ENCODE measurements at places on chromosomes 1 and 21.

DNA sequence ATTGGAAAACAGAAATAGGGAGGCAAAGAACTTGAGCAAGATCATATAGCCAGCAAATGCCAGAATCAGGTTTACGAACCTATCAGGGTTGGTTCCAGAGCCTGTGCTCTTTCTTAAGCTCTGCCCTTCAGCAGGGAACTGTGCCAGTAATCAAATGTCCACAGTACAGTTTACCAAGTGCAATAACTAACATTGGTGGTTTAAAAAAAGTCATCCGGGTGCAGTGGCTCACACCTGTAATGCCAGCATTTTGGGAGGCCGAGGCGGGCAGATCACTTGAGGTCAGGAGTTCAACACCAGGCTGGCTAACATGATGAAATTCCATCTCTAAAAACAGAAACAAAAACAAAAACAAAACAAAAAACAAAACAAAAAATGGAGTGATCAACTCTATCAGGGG, 182.7 kb downstream of the LMX1A start:
- no peak for DNase-seq

GRCh38 chr1:224182866-224183590, at the start of gene DEGS1:
TSS of gene DEGS1 (plus strand) at chr1:224183240. CDS start at chr1:224183337, 97 bp downstream.
- DNase-seq: peak; percentile 82

GRCh38 chr1:50559421-50559820, 136.2 kb upstream of the DMRTA2 start:
- no peak for DNase-seq

DNA sequence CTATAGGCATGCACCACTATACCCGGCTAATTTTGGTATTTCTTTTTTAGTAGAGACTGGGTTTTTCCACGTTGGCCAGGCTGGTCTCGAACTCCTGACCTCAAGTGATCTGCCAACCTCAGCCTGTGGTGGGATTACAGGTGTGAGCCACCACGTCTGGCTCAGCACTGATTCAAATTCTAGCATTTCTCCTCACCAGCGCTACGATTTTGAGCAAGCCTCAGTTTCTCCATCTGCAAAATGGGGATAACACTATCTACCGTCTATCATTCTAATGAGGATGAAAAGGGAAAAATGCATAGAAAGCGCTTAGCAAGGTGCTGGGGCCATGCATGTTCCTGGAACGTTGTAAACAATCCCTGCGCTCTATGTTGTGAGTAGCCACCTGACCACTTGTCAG, 49.0 kb upstream of the DISP3 start:
- no peak for DNase-seq

GRCh38 chr1:21781815-21782348, 1.1 kb downstream of the USP48 start:
- no peak for DNase-seq

- DNase-seq: no peak
These were observed 6.6 kb upstream of the CD46 start for GRCh38 chr1:207745285-207745684.

DNA sequence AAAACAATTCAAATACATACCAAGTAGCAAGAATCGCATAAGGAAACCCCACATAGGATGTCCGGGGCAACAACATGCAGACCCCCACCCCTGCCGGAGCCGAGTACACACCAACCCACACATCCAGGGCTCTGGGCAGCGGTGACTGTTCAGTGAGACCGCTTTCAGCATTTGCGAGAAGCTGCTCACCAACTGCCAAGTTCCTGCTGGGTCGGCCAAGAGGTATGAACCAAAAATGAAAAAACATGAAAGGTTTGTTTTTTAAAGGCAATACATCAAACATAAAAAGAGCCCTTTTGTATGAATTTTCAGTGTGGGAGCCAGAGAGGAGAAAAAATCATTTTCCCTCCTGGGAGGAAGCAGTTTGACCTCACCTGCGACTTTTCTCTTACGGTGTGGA, 92.3 kb downstream of the SIM2 start:
- DNase-seq: no peak

All from T1000 (cell line).